ENCODE measurements at places on chromosomes 5 and 9.
A peak's percentile ranks its signal among the peaks of the same experiment; 100 is the strongest.

DNA sequence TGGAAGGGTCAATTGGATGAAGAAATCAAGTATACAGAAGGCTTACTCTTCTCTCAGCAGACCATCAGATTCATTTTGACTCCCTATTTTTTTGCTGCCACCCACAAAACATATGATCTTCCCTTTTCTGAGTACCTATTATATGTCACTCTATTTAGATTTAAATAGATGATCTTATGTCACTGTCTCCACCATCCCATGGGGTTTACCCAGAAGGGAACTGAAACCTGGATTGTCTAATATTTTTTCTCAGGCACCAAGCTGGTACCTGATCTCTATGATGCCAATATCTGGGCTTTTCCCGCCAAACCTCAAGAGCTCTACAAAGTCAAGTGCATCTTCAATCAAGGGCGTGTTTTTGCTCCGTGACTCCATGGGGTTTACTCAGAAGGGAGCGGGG is 118.7 kb downstream of the GAS1 start:
- DNase-seq = peak; percentile 22

DNA sequence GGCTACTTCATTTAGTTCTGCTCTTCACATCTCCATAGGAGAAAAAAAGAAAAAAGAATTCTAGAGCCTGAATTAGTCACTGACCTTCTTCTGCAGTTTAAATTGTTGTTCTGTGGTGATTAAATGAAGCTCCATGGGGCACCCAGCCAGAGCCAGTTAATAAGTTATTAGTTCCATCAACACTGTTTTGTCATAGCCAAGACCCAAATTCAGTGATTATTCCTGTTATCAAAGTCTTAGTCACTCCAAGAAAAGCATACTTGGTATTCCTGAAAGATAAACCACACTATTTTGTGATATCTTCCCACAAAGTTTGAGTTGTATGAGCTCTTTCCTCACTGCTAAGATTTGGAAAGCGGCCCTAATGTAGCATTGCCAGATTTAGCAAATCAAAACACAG is 134.8 kb upstream of the RGMB start:
- no peak for DNase-seq

DNA sequence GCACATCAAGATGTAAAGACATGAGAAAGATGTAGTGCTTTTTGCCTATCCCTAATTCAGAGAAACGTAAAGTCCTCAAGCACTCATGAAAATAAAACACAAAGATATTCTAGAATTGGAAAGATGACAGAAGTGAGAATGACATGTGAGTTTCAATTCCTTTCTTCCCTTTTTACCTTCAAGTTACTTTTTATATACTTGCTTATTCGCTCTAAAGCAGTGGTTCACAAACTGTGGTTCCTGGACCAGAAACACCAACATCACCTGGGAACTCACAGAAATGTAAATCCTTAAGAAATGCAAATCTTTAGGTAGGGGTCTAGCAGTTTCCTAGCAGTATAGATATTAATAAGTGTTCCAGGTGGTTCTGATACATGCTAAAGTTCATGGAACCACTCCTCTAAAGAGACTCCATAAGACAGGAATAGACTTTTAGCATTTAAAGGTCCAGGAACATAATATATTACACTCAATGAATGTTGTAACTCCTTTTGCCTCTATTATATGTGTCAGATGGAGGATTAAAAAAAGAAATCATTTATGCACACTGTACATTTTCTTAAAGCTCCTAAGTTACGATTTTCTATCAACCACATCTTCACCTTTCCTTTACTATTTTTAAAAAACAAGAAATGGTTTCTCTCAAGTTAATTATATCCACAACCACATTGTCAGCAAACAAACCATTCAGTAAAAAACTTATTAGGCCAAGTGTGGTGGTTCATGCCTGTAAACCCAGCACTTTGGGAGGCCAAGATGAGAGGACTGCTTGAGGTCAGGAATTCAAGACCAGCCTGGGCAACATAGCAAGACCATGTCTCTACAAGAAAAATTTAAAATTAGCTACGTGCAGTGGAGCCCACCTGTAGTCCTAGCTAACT is 39.9 kb downstream of the ERP44 start:
- no peak for DNase-seq

DNA sequence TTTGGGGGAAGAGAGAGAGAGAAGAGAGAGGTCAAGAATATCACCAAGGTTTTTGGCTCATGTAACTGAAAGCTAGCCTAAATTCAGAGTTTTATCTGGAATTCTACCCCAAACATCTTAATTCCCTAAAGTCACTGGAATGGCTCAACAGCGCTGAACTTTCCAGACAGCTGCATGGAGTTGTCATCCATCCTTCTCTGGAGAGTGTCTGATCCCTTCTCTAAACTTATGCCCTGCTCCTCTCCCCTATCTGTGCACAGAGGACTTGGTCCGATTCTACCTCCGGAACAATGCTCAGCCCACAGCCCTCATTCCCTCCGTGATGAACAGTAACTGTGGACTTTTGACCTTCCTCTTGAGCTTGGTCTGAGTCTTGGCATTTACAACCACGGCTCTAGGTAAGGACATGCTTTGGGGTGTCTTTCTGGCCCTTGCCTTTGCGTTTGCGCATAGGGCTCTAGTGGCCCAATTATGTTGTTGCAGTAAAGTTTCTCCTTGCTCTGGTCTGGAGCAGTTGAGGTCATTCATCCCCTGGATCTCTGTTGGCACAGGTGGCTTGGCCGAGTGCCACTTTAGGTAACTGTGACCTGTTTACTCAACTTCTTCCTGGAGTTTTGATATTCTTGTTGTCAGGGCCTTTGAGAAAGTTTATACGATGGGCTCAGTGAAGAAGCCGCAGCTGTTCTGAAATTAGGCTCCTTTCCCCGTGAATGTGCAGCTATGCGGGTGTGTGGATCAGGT is 18.3 kb upstream of the CD180 start:
- no peak for DNase-seq

DNA sequence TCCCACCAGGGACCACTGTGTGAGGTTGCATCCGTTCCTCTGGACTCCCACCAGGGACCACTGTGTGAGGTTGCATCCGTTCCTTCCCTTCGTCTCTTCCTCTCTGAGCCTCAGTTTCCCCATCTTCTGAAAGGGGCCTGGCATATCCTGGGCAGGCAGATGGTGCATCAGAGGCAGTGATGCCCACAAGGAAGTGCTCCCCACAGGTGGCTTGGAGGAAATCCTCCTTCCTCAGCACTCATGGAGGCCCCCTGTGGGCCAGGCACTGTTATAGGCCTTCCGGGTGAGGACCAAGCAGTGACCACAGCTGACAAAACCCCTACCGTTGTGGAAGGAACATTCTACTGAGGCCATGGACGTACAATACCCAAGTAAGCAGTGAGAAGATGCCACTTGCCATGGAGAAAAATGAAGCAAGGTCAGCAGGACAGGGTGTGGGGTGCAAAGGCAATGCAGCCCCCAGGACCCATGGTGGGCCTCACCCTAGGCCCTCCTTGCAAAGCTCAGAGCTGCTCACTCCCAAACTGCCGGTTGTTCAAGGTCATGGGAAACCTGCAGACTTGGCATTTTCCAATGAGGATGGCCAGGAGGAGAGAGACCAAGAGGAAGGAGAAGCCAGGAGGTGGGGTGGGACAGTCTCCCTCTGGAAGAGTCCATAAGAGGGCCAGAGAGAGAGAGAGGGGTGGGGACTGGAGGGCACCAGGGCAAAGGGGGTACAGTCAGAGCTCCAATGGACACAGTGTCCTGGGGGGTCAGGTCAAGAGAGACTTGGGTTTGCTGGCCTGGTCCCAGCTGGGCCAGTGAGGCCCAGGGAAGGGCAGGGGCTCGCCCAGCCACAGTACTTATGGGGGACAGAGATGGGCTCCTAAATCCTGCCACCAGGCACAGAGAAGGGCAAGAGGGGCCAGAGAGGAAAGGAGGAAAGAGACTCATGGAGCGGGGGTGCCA is 51.1 kb downstream of the C9orf50 start:
- peak; percentile 26 for DNase-seq

DNA sequence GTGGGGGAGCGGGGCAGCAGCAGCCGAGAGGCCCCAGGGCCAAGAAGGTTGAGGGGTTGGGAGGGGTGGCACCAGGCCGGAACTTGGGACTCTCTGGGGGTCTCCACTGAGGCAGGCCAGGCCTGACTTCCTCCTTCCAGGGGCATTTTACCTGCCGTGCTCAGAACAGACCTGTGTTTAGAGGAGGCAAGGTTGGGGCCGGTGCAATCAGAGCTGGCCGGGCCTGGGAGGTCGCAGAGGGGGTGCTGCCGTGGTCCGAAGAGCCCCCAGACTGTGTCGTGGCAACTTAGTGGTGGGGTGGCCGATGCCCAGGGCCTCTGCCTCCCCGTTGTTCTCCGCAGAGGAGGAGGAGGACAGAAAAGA is 21.8 kb downstream of the GLT6D1 start:
- no peak for DNase-seq

DNA sequence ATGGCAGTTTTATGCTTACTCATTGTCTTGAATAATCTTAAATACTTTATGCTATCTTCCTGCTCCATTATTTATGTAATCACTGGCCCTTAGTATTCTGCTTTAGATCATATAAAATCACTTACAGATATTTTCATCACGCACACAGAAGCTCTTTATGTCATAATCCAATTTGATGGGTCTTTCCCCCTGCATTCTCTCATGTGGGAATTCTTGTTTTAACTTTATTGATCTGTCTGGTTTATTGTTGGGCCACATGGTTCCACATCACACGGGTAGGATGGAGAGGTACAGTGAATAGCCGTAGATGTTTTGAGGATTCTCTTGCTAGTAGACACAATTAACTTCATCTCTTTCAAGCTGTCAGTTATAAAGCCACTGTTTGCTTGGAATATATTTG is 27.0 kb downstream of the PLPPR1 start:
- no peak for DNase-seq

- DNase-seq = no peak
These were observed 252.0 kb upstream of the GAS1 start for GRCh38 chr9:87199278-87199677.

- DNase-seq = no peak
These were observed 275.3 kb upstream of the IL12B start for GRCh38 chr5:159605585-159605984.

GRCh38 chr9:78462611-78463010 is 165.7 kb downstream of the PSAT1 start:
- DNase-seq = no peak

DNA sequence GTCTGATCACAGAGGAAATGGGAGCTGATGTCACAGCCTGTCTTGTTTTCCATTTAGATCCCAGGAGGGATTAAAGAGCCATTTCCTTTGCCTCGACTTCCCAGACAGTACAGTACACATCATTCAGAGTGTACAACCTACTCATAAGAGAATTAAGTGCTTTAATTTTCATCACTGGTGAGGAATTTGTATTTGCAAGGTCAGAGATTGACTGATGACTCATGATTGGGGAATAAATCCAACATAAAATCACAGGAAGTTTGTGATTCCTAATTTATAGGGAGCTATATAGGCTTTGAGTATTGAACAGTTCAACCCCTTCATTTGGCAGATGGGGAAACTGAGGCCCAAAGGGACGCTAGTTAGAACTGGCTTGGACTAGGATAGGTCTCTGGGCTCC is 4.1 kb upstream of the TOMM5 start:
- no peak for DNase-seq

Data from CD14-positive monocyte (primary cell).